ENCODE measurements at places on chromosomes 1 and 21.

DNA sequence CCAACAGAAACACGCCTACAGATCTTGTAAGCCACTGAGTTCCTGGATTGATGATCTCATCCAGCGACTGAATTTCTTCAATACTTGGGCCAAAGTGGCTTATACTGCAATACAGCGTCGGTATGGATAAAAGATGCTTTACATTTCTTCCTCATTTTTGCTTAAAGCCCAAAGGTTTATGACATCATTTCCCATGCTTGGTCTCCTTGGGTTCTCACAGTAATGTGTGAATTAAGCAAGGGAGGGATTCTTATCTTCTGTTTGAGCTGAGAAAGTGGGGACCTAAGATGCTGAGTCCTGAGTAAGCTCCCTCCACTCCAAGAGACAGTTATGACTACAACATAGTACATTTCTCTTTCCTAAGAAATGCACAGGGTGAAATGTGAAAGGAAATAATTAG lies 39.5 kb downstream of the LBR start:
- DNase-seq = no peak

- no peak for DNase-seq
Measured at GRCh38 chr1:236425031-236425663, 31.1 kb downstream of the EDARADD start.

DNA sequence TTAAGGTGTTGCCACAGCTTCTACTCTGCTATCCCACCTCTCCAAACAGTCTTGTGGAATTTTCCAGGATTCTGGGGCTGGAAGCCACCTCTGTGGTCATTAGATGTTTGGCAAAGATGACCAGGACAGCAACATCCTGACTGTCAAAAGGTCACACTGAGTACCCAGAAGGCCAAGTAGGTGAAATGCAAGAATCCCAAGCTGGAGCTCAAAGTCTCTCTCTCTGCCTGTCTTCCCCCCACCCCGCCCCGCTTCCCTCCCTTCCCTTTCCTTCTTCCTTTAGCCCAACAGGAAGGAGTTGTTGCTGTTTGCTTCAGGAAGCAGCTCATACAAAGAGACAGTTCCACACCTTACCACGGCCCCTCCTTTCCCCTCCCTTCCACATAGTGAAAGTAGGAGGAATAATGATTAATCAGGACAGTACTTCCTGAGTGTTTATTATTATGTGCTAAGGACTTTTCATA lies 75.6 kb upstream of the SLC2A1 start:
- DNase-seq = no peak

DNA sequence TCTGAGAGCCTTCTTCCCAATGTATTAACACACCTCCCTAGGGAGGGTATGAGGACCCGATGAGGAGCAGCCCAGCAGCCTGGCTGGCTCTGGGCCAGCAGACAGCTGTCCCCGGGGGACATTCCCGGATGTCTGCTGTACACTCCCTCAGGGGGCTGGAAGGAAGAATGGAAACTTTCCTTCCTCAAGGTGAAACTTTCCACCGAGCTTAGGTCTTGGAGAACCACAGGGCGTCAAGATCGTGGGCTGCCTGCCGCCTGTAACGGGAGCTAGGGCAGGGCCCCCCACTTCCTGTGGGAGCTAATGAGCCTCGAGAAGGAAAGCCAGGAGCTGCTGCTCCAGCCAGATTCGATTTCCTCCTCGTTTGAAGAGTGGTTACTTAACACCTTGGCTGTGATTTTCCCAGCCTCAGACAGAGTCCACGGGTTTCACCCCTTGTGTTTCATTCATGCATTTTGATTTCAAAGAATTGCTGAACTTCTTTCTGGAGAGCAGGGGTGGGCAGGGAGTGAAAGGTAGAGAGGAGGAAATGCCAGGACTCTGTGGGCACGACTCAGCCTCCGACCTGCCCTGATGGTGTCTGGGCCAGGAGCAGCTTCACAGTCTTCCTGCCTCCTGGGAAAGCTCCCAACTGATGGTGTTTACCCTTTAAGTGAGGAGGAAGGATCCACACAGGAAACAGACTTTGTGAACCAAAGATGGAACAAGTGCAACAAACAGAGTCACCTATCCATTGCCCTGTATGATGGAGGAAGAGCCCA lies 29.7 kb downstream of the UBE2T start:
- no peak for DNase-seq

All from tibial artery (tissue), 4 donors.